ENCODE measurements at places on chromosomes 7 and 10. TPM values are rescaled to one million over a fixed set of nuclear protein-coding genes. Genes with fewer than 3 reads are reported as not detected.

LIPN gene
- not detected for total RNA-seq

DRGX gene
- total RNA-seq: not detected

CCNJ gene
- total RNA-seq: 9.3 TPM

GIMAP4 gene
- total RNA-seq: 30.9 TPM

ELN gene
- not detected for total RNA-seq

C10orf105 gene
- total RNA-seq: 0.15 TPM

STAG3 gene
- 6.2 TPM for total RNA-seq

DNAH11 gene
- total RNA-seq: not detected

CALU gene
- 53.0 TPM for total RNA-seq

TMEM236 gene
- 0.04 TPM for total RNA-seq

BRAT1 gene
- 37.3 TPM for total RNA-seq

PTF1A gene
- not detected for total RNA-seq

CNOT4 gene
- total RNA-seq: 16.9 TPM

RASA4B gene
- 23.7 TPM for total RNA-seq

GPC2 gene
- total RNA-seq: 2.3 TPM

H2BK1 gene
- total RNA-seq: not detected

LRMDA gene
- not detected for total RNA-seq

JCAD gene
- total RNA-seq: 0.02 TPM

EFCAB10 gene
- not detected for total RNA-seq

NYAP1 gene
- 0.13 TPM for total RNA-seq

MSMB gene
- not detected for total RNA-seq

NANOS1 gene
- 0.10 TPM for total RNA-seq

CCDC71L gene
- 35.1 TPM for total RNA-seq

PANK1 gene
- total RNA-seq: 3.5 TPM
